ENCODE measurements at places on chromosomes 11 and 22.

- DNase-seq: peak; percentile 62
Observed at GRCh38 chr11:19075636-19076035, 15.1 kb upstream of the MRGPRX2 start.

GRCh38 chr11:87137711-87138110 is 100.0 kb downstream of the TMEM135 start:
- DNase-seq: no peak

DNA sequence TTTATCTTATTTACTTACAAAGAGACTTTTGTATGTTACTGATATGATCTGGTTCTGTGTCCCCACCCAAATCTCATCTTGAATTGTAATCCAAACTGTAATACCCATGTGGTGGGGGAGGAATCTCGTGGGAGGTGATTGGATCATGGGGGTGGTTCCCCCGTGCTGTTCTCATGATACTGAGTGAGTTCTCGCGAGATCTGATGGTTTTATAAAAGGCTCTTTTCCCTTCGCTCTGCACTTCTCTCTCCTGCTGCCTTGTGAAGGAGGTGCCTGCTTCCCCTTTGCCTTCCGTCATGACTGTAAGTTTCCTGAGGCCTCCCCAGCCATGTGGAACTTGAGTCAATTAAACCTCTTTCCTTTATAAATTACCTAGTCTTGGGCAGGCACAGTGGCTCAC is 42.4 kb upstream of the WNT7B start:
- DNase-seq: no peak

GRCh38 chr11:16603890-16604793 is 134.3 kb upstream of the C11orf58 start:
- no peak for DNase-seq

- no peak for DNase-seq
Observed at GRCh38 chr11:23769214-23769613, 727.6 kb upstream of the LUZP2 start.

DNA sequence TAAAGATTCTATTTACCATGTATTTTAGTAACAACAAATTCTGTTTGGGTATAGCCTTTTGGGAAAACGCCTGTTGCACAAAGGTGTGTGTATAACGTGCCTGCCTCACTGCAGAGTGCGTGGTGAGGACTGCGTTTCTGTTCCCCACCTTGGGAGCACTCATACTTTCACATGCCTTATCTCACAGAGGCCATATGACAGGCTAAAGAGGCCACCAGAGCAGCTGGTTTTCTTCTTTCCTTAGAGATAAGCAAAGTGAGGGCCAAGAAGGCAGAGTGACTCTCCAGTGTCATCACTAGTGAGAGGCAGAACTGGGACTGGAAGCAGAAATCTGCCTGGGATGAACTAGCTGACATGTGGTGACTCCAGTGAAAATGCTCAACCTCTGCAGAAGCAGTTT is 369.2 kb upstream of the NARS2 start:
- DNase-seq: no peak

GRCh38 chr11:68303083-68303482 is 9.3 kb upstream of the LRP5 start:
- no peak for DNase-seq

DNA sequence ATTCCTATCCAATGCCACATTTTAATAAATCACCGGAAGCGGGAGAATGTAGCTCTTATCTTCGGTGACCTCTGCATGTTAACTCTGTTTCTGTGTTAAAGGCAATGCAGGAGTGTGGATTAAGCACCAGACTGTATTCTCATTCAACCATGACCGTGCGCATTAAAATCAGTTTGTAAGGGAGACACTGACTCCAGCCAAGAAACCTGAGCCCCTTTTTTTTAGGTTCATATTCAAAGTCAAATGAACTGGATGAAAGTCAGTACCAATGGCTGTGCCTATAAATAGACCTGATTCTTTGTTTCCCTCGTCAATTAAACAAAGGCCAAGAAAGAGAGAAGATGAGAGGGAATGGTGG is 32.2 kb downstream of the C11orf91 start:
- no peak for DNase-seq

- no peak for DNase-seq
Observed at GRCh38 chr11:2142762-2143202, 3.6 kb upstream of the IGF2 start.

- peak; percentile 70 for DNase-seq
Observed at GRCh38 chr11:92302770-92303169, 78.2 kb downstream of the FAT3 start.

DNA sequence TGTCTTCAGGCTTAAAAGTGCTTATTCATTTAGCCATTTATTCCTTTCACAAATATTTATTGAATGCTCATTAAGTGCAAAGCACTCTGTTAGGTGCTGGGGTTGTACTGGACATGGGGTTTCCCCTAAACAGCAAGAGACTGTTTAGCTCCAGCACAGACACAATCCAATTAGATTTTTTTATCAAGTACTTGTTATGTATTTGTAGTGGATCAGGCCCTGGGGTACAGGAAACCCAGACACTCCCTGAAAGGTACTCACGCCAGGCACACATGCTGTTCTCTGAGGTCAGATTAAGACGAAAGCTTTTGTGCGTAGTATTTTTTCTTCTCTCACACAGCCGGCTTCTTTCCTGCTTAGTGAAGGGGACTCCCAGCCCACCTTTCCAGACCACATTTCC is 218.1 kb upstream of the PLET1 start:
- DNase-seq: peak; percentile 78

- no peak for DNase-seq
Observed at GRCh38 chr22:49785841-49786471, 41.7 kb downstream of the BRD1 start.

DNA sequence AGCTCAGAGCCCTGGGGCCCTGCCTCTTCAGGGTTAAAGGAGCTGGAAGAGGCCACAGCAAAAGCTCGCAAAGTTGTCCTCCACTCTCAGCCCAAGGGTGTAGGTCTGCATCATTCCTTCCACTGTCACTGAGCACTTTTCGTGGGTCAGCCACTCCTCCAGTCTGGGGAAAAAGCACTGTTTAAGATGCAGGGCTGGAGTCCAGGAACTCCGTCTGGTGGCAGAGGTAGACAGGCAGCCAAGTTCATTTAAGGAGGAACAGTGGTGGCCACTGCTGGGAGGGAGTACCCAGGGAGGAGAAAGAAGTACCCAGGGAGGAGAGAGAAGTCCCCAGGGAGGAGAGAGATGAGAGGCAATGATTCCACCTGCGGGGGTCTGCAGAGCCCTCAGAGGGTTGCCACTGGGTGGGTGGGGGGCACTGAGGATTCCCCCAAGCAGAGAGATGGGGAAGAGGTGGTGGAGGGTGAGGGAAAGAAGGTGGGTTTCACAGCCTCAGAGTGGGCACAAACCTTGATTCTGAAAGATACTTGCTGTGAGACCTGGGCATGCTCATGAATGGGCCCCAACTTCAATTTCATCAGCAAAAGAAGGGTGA is 70.0 kb upstream of the B3GAT1 start:
- no peak for DNase-seq

DNA sequence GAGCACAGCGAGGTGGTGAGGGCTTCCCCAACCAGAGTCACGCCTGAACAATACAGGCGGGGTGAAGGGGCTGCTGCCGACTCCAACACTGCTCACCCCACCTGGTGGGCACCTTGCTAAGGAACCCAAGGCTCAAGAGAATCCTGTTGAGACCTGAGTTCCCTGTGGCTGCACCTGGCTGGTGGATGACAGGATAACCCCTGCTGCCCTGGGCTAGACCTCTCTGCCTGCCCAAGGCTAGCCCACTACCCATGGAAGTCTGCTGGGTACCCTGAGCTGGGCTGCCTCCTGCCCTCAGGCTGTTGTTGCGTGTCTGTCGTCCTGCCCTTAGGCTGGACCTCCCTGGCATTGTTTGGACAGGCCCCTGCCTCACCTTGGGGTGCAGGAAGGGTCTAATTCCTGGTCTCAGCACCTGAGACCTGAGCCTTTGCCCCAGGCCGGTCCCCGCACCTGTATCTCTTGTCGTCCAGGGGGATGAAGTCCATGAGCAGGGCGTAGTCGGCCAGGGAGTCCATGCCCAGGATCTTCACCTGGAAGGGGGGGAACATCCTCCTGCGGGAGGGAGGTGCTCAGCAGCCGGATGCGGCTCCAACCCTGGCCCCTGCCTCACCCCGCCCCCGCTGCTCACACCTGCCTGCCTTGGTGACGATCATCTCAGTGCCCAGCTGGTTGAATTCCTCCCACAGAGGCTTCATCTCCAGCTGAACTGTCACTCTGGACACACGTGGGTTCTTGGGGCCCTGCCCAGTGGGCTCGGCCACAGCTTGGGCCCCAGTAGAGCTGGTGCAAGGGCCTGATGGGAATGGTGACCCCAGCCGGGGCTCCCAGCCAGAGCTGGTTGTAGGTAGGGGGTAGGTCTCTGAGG is 4.9 kb upstream of the NUDT8 start:
- DNase-seq: no peak

DNA sequence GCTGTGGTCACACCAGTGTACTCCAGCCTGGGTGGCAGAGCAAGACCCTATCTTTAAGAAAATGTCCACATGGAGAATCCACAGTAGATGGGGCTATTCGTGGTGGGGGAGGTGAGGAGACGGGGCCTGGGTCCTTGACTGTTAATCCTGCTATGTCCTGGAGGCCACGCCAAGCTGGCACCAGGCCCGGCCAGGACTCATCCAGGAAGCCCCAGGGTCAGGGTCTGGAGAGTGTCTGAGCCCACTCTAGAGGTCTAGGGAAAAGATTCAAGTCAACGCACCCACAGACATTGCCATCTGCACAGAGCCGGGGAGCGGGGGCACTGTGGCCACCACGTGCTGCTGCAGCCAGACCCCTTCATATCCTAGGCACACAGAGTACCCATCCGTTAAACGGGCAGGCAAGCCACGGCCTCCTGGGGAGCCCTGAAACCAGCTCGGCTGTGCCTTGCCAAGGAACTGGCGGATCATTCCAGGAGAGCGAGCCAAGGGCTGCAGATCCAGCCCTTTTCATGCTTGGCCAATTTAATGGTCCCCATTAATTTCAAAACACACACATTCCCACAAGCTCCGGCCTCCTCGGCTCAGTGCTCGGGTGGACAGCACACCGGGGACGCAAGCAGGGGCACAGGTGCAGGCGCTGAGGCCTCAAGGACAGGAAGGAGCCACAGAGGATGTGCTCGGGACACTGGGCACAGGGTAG is 24.7 kb downstream of the MACROD1 start:
- DNase-seq: no peak

DNA sequence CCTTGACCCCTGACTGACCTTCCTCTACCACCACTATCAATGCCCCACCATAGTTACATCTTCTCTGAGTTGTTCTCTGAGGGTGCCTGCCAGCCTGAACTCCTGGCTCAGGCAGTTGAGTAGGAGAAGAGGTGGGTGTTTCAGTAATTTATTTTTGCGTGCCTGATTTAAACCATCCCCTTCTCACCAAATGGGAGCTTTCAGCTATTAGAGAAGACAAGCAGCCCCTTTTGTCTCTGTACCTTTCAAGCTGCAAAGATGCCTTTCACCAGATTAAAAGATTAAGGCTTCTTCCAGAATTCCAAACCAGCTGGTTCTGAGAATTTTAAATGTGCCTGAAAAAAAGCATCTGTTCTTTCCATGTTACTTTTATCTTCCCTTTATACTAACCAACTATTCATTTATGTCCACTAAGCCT is 223.8 kb downstream of the FAM76B start:
- no peak for DNase-seq

DNA sequence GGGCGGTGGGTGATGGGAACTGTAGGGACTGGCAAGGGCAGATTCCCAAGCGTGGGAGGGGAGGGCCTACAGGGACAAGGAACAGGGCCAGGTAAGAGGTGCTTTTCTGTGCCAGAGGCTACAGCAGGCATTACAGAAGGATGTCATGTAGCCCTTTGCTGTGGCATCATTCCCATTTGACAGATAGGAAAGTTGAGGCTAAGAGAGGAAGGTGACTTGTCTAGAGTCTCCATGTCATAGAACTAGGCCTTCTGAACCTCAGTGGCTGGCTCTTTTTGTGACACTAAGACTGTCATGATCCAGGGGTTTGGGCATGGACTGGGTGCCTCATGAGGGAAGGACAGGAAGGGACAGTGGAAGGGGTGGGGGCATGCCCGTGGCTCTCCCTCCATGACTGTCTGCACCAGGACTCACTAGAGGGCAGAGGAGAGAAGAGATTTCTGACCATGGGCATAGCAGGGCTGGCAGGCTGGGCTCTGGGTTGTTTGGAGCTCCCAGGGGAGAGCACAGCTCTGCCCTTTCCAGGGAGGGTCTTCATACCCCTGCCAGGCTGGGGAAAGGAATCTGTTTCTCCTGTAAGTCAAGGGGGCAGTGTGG is 3.2 kb downstream of the MMP11 start:
- no peak for DNase-seq

- no peak for DNase-seq
Observed at GRCh38 chr11:132999516-132999915, 532.8 kb downstream of the OPCML start.

- DNase-seq: no peak
Observed at GRCh38 chr22:24051568-24051967, 40.5 kb downstream of the CABIN1 start.

- DNase-seq: no peak
Observed at GRCh38 chr11:64263021-64263946, 12.0 kb downstream of the PLCB3 start.

GRCh38 chr11:10164621-10165020 is 129.4 kb downstream of the SBF2 start:
- no peak for DNase-seq

DNA sequence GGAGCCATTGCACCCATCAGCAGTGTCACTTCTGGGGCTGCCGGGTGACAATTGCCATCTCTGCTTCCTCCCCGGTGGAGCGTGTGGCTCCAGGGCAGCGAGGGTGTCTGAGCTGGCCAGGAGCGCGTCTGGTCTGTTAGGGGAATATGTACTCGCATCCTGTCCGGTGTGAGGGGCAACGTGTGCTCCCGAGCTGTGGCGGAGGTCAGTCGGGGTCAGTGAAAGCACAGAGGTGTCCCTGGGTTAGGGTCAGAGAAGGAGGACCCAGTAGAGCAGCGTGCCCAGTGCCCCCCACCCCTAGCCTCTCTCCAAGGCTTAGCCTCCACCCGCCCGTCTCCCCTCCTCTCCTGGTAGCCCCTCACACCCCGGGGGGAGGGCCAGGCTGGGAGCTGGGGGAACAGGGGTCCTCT is 1.5 kb downstream of the CLCF1 start:
- DNase-seq: no peak

GRCh38 chr11:60910281-60910687 is 3.7 kb upstream of the TMEM109 start:
- no peak for DNase-seq

DNA sequence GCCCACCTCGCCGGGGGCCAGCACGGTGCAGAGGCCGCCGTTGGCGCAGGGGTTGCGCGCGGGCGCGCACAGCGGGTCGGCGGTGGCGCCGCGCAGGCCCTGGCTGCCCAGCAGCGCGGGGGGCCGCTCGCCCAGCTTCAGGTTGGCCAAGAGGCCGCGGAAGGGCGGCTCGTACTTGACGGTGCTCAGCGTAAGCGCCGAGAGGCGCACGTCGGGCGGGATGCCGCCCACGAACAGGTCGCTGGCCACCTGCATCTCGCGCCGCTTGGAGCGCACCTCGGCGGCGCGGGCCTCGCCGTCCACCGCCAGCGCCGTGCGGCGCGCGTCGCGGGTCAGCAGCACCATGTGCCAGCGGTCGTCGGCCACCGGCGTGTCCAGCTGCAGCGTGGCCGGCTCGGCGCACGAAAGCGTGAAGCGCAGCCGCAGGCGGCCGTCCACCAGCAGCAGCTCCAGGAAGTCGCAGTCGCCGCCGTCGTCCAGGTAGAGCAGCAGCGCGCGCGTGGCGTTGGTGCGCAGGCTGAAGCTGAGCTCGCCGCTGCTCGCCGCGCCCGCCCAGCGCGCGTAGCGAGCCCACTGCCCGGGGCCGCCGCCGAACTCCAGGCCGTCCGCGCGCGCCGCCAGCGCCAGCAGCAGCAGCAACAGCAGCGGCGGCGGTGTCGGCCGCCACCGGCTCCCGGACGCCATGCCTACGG is 9.8 kb downstream of the NRXN2 start:
- no peak for DNase-seq

GRCh38 chr11:84256618-84257017 is 970.5 kb upstream of the CCDC90B start:
- no peak for DNase-seq

GRCh38 chr22:17152340-17152739 is 6.7 kb downstream of the HDHD5 start:
- no peak for DNase-seq

Measured in esophagus muscularis mucosa (tissue), 4 donors.